ENCODE measurements at places on chromosomes 6 and 20. TPM values are rescaled to one million over a fixed set of nuclear protein-coding genes. Genes with fewer than 3 reads are reported as not detected.

DNA sequence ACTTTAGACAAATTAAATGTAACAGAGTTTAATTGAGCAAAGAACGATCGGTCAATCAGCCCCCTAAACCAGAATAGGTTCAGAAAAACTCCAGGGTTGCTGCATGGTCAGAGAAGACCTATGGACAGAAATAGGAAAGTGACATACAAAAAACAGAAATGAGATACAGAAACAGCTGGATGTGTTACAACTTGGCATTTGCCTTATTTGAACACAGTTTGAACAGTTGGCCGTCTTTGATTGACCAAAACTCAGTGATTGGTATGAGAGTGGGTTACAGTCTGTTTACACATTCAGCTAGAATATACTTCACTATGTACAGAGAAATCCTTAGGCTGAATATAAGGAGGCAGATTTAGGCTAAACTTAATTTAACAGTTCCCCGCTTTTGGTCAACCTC is 19.9 kb downstream of the SRSF6 start:
- no peak overlapping the region for H3K27ac ChIP-seq
- no peaks in the 10 kb centered on the region for H3K36me3 ChIP-seq
- H3K27me3 ChIP-seq = peaks cover 1% of the 10 kb centered on the region
- no peak for DNase-seq
- H3K4me1 ChIP-seq = no peaks in the 10 kb centered on the region

DNA sequence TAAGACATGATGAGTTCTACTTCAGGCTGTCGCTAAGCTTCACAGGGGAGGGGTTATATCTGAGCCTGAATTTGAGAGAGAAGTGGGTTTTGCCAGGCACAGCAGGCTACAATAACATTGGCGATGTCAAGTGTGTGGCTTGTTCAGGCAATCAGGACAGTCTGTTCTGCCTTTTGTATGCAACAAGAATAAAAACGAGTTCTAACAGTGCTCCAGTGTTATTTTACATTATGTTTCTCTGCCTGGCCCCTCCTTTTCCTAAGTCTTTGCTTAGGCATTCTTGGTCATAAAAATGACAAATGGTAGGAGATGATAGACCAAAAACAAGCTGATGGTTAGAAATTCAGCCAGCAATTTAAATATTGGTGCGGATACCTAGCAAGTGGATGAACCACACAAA is 26.8 kb downstream of the PAQR8 start:
- no peak overlapping the region for H3K27ac ChIP-seq
- H3K27me3 ChIP-seq = no peaks in the 10 kb centered on the region
- H3K4me1 ChIP-seq = no peaks in the 10 kb centered on the region
- DNase-seq = no peak
- H3K4me3 ChIP-seq = no peak overlapping the region
- H3K36me3 ChIP-seq = no peaks in the 10 kb centered on the region

- no peaks in the 10 kb centered on the region for H3K36me3 ChIP-seq
- H3K27me3 ChIP-seq = peaks cover 2% of the 10 kb centered on the region
- no peak for DNase-seq
- H3K4me3 ChIP-seq = no peak overlapping the region
- no peaks in the 10 kb centered on the region for H3K4me1 ChIP-seq
- no peak overlapping the region for H3K27ac ChIP-seq
Measured at GRCh38 chr20:18832546-18833200, 19.1 kb downstream of the SCP2D1 start.

DNA sequence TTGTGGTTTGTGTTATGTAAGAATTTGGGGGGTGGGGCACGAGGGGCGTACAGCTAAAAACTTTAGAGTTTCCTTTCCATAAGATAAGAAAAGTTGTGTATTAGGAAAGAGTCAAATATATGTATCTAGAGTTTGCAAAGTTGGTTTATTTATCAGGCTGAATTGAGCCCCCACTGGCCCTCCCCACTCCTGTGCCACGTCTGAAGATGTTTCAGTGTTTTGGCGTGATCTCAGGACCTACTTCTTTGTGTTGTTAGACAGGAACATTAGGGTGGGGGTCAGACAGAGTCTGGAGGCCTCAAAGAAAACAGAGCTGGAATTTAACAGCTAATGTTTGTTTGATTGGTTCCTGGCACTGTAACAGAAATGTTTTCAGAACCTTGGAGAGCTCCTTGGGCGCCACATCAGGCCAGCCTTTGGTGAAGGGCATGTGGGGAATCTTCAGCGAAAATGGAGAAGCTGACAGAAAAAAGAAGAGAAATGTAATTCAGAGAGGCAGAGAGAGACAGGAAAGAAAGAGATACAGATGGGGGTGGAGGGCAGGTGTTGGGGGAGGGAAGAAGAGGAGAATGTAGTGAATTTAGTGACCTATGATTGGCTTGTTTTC is 674 bp downstream of the NRSN1 start:
- no peak for DNase-seq
- H3K4me3 ChIP-seq = peak overlapping the region; percentile 88
- peaks cover 3% of the 10 kb centered on the region for H3K27me3 ChIP-seq
- peak overlapping the region; percentile 19 for H3K27ac ChIP-seq

- no peak for DNase-seq
- H3K36me3 ChIP-seq = no peaks in the 10 kb centered on the region
- H3K4me3 ChIP-seq = no peak overlapping the region
- no peak overlapping the region for H3K27ac ChIP-seq
- no peaks in the 10 kb centered on the region for H3K27me3 ChIP-seq
Measured at GRCh38 chr6:125019918-125020317, 57.7 kb downstream of the RNF217 start.

GRCh38 chr20:40120827-40121226 is 568.2 kb downstream of the MAFB start:
- H3K27ac ChIP-seq = no peak overlapping the region
- DNase-seq = no peak
- no peak overlapping the region for H3K4me3 ChIP-seq
- H3K27me3 ChIP-seq = no peaks in the 10 kb centered on the region
- no peaks in the 10 kb centered on the region for H3K4me1 ChIP-seq

GRCh38 chr6:53582963-53583362 is 38.1 kb upstream of the GCLC start:
- DNase-seq = no peak
- no peaks in the 10 kb centered on the region for H3K4me1 ChIP-seq
- no peak overlapping the region for H3K27ac ChIP-seq
- H3K36me3 ChIP-seq = no peaks in the 10 kb centered on the region
- no peaks in the 10 kb centered on the region for H3K27me3 ChIP-seq

- peaks cover 12% of the 10 kb centered on the region for H3K4me1 ChIP-seq
- no peaks in the 10 kb centered on the region for H3K27me3 ChIP-seq
- H3K36me3 ChIP-seq = no peaks in the 10 kb centered on the region
- no peak for DNase-seq
Measured at GRCh38 chr6:548517-548916, 108.4 kb downstream of the HUS1B start.

DNA sequence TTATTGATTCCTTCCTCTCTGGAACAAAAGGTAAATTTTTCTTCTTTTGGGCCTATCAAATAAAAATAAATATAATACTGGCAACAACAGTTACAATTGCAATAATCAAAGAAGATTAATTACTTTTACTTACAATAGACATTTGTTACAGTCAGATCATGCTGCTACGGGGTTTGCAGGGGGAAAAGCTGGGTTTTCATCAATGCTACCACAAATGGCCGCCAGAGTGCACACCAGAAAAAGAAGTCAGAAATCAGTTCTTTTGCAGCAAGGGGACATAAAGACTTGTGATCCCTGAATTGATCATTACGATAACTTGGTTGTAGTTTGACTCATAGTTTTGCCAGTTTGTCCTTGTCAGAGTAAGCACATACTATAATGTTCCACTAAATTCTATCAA is 714.5 kb upstream of the EYS start:
- no peak overlapping the region for H3K27ac ChIP-seq
- peak; percentile 28 for DNase-seq
- no peak overlapping the region for H3K4me3 ChIP-seq

DNA sequence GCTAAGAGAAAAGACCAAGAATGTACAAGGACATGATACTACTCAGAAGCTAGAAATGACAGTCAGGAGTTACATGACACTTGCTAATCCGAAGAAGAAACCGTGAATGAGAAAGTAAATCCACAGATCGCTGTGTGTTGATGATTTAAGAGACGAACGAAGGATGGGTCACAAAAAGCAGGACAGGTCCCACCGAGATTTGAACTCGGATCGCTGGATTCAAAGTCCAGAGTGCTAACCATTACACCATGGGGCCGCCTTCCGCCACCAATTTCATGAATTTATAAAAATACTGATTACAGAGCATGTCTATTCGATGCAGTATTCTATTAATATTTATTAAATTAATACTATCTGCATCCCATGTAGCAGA is 54.0 kb upstream of the BTN3A2 start:
- H3K36me3 ChIP-seq = no peaks in the 10 kb centered on the region
- H3K27ac ChIP-seq = no peak overlapping the region
- H3K4me1 ChIP-seq = peaks cover 4% of the 10 kb centered on the region
- peaks cover 16% of the 10 kb centered on the region for H3K27me3 ChIP-seq

DNA sequence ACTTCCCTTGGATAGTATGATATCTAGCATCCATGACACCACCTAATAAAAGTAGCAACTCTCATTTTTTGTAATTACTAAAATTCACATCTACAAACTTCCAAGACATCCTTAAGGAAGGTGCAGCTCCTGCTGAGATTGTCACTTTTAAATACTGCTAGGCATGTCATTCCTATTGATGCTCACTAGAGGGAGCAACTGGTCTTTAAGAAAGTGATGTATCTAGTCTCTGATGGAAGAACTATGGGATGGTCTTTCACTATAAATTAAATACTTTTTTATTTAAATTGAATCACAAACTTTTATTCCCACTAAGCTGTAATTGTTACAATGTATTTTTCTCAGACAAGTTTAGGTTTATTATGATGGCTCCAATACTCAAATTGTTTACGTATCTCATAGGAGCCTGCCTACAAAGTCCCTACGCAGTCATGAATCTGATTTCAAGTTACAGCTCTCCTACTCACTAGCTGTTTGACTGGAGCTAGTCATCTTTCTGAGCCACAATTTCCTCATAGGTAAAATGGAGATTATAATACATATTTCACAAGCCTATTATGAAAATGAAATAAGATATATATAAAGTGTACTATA is 8.1 kb upstream of the TSPYL1 start:
- no peaks in the 10 kb centered on the region for H3K36me3 ChIP-seq
- H3K27me3 ChIP-seq = no peaks in the 10 kb centered on the region
- H3K4me1 ChIP-seq = no peaks in the 10 kb centered on the region
- DNase-seq = no peak

DNA sequence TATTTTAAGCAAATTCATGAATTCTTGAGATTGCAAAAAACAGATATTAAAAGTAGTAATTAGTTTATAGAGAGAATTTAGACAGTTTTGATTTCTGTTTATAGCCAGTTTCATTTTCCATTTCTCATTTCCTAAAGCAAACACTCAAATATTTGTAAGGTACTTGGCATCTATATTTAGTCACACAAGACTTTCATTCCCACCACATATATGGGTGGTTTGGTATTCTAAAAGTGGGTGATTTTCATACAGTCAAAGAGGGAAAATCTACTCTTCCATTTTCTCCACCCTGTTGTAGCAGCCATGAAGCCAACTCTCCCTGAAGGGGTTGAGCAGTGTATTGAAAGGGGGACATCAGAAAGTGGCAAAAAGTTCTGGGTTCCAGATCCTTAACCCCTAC is 181.1 kb upstream of the SUPT3H start:
- peaks cover 15% of the 10 kb centered on the region for H3K4me1 ChIP-seq
- no peak for DNase-seq
- no peaks in the 10 kb centered on the region for H3K27me3 ChIP-seq
- H3K27ac ChIP-seq = no peak overlapping the region
- H3K4me3 ChIP-seq = no peak overlapping the region
- peaks cover 5% of the 10 kb centered on the region for H3K36me3 ChIP-seq

GRCh38 chr6:4670824-4671409 is 105.3 kb upstream of the CDYL start:
- no peak overlapping the region for H3K27ac ChIP-seq
- H3K4me3 ChIP-seq = no peak overlapping the region
- H3K4me1 ChIP-seq = peaks cover 27% of the 10 kb centered on the region
- H3K36me3 ChIP-seq = no peaks in the 10 kb centered on the region

- no peak overlapping the region for H3K4me3 ChIP-seq
- no peak for DNase-seq
- H3K27me3 ChIP-seq = no peaks in the 10 kb centered on the region
- no peaks in the 10 kb centered on the region for H3K36me3 ChIP-seq
- H3K4me1 ChIP-seq = no peaks in the 10 kb centered on the region
Measured at GRCh38 chr6:46996860-46997641, 45.1 kb downstream of the ADGRF1 start.

- no peak for DNase-seq
- H3K27me3 ChIP-seq = no peaks in the 10 kb centered on the region
- peaks cover 7% of the 10 kb centered on the region for H3K4me1 ChIP-seq
- no peak overlapping the region for H3K27ac ChIP-seq
Measured at GRCh38 chr6:156451088-156451487, 326.1 kb upstream of the ARID1B start.

- peaks cover 23% of the 10 kb centered on the region for H3K4me1 ChIP-seq
- H3K4me3 ChIP-seq = no peak overlapping the region
- H3K27me3 ChIP-seq = no peaks in the 10 kb centered on the region
- no peak overlapping the region for H3K27ac ChIP-seq
- no peak for DNase-seq
Measured at GRCh38 chr6:34993213-34993612, 104.2 kb downstream of the ANKS1A start.

DNA sequence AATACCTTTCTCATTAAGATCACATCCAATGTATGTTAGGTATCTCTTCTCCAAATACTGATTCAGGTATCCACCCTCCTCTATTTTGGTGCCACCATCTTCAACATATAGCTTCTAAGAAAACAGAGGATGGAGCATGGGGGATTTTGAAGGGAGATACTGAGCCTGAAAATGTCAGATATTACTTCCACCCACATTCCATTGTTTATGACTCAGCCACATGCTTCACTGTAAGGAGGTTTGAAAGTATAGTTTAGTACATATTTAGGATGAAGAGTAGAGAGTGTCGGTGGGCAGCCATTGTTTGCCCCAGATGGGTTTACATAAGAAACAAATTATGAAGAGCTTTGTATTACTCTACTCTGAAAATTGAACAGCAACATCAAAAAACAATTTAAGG is 286.7 kb downstream of the TFAP2B start:
- no peaks in the 10 kb centered on the region for H3K27me3 ChIP-seq
- DNase-seq = no peak
- no peaks in the 10 kb centered on the region for H3K4me1 ChIP-seq
- no peaks in the 10 kb centered on the region for H3K36me3 ChIP-seq
- no peak overlapping the region for H3K27ac ChIP-seq
- no peak overlapping the region for H3K4me3 ChIP-seq

VIP gene
- not detected for total RNA-seq

TMEM181 gene
- 44.3 TPM for total RNA-seq

MICA gene
- 0.42 TPM for total RNA-seq

SLC16A10 gene
- total RNA-seq = 4.1 TPM

FAM83C gene
- total RNA-seq = not detected

ACAT2 gene
- total RNA-seq = 228 TPM

HLA-DRB5 gene
- total RNA-seq = not detected

HSD17B8 gene
- total RNA-seq = 4.6 TPM

LRRC73 gene
- total RNA-seq = 1.2 TPM

STMN3 gene
- 459 TPM for total RNA-seq

BANF2 gene
- total RNA-seq = not detected

IP6K3 gene
- total RNA-seq = 2.7 TPM
